ENCODE measurements at places on chromosomes 11 and 22.

DNA sequence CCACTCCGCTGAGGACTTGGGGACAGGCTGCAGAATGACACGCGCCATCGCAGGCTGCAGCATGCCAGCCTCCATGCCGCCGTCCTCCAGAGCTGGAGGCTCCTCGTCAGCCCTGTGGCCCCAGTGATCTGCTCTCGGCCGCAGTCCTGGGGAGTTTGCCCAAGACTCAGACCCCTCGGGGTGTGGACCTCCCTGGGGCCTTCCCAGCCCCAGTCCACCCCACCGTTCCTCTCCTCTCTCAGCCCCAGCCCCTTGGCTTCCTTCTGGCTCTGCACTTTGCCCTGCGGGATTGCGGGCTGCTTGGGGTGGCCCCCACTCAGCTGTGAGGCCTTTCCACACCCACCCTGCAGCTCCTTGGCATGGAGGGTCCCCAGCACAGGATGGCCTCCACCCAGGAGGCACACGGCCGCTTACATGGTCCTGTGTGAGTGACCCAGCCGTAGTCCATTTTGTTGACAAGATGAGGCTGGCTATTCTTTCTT, 414.9 kb downstream of the TBC1D22A start:
- DNase-seq: no peak

DNA sequence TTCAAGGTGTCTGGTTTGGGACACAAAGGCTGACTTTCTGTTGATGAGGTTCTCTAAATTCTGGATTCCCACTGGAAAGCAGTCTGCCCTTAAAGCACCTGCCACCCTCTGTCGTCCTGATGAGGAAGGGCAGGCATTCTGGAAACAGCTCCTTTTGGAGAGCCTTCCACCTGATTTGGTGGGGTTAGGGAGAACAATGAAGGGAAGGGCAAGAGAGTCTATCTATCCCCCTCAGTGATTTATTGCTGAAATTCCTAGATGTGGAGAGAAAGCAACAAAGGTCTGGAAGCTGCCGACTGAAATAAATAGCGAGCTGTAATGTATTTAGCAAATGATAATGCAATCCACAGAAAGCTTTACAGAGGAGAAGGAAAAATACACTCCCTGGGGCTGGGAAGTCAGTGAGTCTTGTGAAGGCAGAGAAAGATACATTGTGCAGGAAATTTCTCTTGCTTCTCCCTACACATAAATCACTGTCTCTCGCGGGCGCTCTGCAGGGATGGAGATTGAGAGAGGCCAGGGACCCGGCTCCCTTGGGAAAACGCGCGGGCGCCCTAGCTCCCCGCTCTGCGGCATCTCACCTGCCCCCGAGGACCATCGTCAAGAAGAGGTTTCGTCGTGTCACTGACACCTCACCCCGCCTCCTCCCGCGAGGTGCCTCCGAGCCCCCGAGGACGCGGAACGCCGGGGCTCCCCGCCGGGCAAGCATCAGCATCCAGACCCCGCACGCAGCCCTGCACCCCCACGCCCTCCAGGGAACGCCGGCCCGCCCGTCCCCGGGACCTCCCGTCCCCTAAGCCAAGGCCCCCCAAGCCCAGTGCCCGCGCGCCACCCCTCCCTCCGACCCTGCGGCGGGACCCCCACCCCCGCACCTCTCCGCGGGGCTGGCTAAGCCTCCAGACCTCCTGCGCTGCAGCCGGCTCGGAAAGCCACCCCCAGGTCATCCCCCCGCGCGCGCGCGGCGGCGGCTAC, 673 bp downstream of the CDON start:
- peak; percentile 16 for DNase-seq

GRCh38 chr22:25193548-25193947, 6.1 kb upstream of the CRYBB3 start:
- no peak for DNase-seq

- no peak for DNase-seq
These were observed 1.2 kb downstream of the SLCO2B1 start for GRCh38 chr11:75152090-75152489.

- DNase-seq: no peak
These were observed 7.6 kb downstream of the IRF7 start for GRCh38 chr11:607971-608659.

GRCh38 chr22:50506611-50507420, 686 bp downstream of the LMF2 start:
- no peak for DNase-seq

- no peak for DNase-seq
These were observed 130.4 kb downstream of the KIF18A start for GRCh38 chr11:27977527-27977926.

DNA sequence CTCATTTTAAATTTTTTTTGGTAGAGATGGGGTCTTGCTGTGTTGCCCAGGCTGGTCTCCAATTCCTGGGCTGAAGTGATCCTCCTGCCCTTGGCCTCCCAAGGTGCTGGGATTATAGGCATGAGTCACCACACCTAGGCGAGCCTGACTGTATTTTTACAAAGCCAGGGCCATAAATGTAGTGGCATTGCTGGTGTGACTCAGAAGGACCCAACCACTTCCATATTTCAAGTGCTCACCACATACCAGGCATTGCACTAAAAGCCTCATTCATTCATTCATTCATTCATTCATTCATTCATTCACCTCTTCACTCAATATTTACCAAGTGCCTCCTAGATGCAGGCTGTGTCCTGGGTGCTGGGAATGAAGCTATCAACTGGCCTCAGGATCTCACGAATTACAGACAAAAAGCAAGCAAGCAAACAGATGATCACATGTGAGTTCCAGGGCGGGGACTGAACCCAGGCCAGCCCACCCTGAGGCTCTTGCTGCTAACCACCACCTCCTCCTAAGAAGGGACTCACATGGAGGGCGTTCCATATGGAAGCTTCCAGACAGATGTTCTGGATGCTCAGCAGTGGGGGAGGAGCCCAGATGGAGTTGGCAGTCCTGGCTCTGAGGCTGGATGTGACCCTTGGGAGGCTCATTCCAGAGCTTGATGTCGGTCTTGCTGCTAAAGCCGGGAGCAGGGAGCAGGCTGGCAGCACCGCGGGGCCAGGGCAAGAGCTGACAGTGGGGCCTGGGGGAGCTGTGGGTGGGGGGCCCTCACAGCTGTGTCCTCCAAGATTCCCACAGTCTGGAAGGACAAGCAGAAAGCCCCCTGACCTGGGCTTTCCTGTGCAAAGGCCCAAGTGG, 158.8 kb downstream of the CTTN start:
- peak; percentile 13 for DNase-seq

DNA sequence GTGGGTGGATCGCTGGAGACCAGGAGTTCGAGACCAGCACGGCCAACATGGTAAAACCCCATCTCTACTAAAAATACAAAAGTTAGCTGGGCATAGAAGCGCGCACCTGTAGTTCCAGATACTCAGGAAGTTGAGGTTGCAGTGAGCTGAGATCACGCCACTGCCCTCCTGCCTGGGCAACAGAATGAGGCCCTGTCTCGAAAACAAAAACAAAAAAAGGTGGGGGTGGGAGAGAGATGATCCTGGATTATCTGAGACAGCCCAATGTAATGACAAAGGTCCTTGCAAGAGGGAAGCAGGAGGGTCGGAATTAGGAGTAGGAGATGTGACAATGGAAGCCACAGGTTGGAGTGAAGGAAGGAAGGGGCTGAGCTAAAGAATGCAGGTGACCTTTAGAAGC, 87.6 kb upstream of the APOA1 start:
- no peak for DNase-seq

GRCh38 chr11:7518811-7519562, 5.2 kb downstream of the PPFIBP2 start:
- DNase-seq: no peak

- DNase-seq: no peak
These were observed 12.0 kb upstream of the MMP13 start for GRCh38 chr11:102967497-102967896.

Measured in KBM-7 (cell line).